ENCODE measurements at places on chromosomes 6 and 20. TPM values are rescaled to one million over a fixed set of nuclear protein-coding genes. Genes with fewer than 3 reads are reported as not detected.

DNA sequence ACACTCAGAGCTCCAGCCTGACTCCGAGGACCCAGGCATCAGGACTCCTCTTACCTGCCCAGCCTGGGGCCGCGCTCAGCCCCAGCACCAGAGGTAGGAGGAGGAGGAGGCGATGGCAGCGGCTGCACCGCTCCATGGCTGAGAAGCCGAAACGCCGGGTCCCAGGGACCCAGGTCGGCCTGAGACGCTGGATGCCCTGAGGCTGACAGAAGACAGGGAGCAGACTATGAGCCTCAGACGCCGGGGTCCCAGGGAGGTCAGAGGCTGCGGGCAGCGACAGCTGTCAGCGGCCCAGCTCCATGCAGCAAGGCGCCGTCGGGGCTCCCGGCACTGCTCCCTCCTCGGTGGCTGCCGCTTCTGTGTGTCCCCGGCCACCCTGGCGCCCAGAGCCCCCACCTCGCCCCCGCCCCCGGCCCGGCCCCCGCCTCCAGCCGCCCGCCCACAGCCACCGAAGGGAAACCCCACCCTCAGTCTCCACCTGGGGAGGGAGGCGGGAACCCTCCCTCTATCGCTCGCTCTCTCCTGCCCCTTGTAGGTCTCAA lies at the start of gene COL11A2:
COL11A2 (minus strand) TSS at position 363 of the 542 bp plus-strand sequence; CDS start at position 136, 227 bp downstream.
- no peak for DNase-seq

- DNase-seq = no peak
These were observed 33.5 kb downstream of the CARMIL1 start for GRCh38 chr6:25312703-25313102.

DNA sequence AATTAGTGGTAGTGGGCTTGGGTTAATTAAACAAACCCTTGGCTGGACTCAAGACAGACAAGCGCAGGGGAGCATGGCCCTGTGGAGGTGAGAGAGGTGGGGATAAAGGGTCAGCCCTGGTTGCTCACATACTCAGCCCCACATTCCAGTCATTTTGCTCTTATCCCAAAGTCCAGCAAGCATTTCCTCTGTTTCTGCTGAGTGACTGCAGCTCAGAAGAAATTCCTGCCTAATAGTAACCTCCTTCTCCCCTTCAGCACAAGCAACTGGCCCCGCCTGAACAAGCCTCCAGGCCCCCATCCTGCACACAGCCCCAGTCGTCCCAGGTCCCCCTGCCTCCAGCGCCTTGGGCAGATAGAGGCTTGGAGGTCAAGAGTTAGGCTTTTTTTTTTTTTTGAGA lies 3.6 kb upstream of the TFEB start:
- DNase-seq = no peak

GRCh38 chr6:125346926-125347563 lies 45.3 kb upstream of the HDDC2 start:
- no peak for DNase-seq

DNA sequence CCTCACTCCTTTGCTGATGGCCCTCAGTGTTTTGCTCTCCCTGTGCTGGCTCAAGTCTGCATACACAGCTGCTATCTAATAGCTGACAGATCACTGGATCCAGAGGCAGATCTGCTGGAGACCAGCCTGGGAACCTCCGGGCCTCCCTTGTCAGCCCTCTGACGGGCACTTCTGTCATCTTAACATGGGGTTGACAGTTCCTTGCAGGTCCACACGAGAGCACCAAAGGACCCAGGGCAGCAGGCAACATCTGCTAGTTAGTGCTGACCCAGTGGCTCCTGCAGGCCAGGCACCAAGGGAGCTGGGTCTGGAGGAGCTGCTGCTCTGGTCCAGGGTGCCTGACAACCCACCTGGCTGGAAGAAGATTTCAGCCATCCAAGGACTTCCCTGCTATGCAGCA lies 208.1 kb downstream of the UST start:
- DNase-seq = no peak

- DNase-seq = no peak
These were observed 79.2 kb upstream of the PHACTR2 start for GRCh38 chr6:143598466-143599080.

DNA sequence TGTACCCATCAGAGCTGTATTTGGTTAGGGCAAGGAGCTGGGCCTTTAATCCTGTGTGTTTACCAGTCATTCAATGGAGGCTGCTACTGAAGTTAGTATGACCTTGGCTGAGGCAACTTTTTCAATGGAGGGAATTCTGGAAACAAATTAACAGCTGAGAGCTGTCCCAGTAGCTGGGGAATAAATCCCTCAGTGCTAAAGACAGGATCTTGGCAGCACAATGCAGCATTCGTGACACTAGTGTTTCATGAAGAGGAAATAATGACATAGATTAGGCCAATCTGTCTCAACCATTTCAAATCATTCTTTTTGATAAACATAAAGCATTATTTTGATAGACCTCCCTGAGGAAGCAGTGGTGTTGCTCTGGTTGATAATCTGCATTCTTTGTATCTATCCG lies 42.9 kb downstream of the GRM1 start:
- peak; percentile 37 for DNase-seq

Gene SLC29A1
- polyA plus RNA-seq = 35.8 TPM

Gene TOP1
- polyA plus RNA-seq = 97.7 TPM

Gene SLC23A2
- polyA plus RNA-seq = 18.2 TPM

Gene HFE
- polyA plus RNA-seq = 9.4 TPM

Gene ASIP
- 0.40 TPM for polyA plus RNA-seq

Gene HDAC2
- 227 TPM for polyA plus RNA-seq

Gene PAK5
- 0.49 TPM for polyA plus RNA-seq
